AG08395 (cell line): ENCODE measurements at places on chromosomes 11 and 22.

DNA sequence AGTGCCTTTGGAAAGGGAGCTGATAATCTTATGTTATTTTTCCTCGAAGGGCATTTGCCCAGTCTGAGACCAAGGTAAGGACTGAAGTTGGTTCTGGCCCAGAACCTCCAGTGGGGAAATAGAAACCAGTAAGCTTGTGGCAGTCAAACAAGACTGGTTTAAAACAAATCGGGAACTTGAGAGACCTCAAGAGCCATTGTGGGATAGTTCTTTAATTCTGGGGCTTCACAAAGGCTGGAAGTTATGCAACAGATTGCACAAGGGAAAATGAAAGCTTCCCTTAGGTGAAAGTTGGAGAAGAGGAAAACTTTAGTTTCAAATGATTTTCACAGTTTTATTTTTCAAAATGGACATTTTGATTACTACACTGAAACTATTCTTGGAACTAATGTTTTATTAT is 33.5 kb upstream of the RAB38 start:
- DNase-seq = no peak

DNA sequence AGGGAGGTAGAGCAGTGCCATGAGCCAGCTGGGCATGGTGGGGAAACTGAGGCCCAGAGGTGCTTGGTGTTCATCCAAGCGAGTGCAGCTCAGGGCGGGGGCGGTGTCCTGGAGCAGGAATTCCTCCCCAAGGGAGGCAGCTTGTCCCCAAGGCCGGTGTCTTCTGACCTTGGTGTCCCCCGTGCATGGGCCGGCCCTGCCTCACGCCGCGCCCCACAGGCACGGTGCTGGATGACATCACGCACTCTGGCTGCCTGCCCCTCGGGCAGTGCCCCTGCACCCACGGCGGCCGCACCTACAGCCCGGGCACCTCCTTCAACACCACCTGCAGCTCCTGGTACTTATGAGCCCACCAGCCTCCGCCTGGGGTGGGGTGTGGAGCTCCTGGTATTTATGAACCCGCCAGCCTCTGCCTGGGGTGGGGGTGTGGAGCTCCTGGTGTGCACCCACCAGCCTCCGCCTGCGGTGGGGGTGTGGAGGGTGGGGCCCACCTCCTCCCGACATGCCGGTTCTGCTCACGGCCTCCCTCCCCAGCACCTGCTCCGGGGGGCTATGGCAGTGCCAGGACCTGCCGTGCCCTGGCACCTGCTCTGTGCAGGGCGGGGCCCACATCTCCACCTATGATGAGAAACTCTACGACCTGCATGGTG is 6.7 kb downstream of the MUC5B start:
- no peak for DNase-seq

- no peak for DNase-seq
These were observed 29.6 kb downstream of the PRDM10 start for GRCh38 chr11:129973068-129973467.

- DNase-seq = no peak
These were observed 117.5 kb downstream of the WNT7B start for GRCh38 chr22:45859231-45860161.

DNA sequence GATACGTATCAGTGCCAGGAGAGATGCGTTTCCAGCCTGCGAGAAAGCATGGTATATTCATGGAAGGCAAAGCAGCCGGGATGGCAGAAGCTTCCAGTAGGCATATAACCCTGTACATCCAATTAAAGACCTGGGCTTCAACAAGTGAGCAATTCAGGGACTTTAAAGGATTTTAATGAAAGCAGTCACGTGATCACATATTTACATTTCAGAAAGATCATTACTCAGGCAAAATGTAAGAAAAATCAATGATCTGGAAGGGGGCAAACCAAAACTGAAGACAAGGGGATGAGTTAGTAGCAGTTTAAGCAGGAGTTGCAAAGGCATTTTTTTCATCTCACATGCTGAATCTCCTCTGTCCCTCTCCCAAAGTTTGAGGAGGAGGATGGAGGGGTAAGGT is 7.8 kb downstream of the CDON start:
- no peak for DNase-seq

DNA sequence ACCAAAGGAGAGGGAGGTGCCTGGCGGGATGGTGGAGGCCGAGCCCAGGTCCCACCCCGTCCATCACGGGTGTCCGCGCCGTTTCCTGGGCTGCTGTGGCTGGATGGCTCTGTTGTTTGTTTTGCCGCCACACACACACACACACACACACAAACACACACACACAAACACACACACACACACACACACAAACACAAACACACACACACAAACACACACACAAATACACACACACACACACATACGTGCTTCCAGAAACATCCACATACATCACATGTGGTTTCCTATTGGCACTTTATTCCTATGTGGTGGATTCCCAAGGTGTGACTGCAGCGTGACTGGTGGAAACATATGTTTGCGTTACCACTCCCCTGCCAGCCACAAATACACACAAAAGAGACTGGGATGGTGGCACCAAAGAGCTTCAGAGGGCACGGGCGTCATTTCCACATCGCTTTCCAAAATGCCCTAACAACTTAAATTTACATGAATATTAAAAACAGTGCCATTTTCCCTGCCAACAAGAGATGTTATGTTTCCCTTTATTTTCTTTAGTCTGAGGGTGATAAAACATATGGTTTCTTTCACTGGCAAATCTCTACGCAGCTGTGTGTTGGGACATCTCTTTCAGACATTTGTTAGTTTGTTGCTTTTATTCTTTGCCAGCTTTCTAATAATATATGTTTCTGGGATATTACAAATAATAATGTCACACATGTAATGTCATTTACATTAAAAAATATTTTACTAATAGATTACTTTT is 356.8 kb downstream of the BRD1 start:
- no peak for DNase-seq

DNA sequence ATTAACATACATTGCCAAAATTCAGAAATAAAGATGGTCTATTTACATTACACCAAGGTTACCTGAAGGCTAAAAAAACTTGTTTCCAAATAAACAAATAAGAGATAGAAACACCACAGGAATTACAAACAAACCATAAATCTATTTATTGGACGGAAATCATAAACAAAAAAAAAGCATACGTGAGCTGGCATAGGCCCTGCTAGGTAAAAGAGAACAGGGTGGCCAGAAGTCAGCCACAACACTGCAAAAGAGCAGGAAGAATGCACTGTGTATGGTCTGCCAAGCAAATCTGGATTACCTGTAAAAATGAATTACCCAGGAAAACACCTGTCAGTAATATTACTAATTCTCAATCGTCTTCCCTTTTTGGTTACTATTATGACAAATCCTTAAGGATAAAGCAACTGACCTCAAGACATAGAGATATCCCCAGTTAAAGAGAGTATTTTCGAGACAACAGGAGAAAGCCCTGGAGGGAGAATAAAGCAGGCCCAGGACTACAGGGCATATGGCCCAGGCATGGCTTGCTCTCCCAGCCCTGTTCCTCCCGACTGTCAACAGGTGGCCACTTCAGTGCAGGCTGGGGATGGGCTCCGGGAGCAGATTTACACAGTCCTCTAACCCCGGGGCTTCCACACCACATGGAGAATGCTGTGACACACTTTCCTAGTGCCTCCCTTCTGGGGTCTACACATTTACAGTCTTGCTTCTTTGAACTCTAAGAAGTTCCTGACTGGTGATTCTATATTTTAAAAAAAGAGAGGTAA is 18.0 kb downstream of the PPP2R1B start:
- DNase-seq = no peak

GRCh38 chr22:23684026-23684425 is 6.8 kb upstream of the RGL4 start:
- no peak for DNase-seq

DNA sequence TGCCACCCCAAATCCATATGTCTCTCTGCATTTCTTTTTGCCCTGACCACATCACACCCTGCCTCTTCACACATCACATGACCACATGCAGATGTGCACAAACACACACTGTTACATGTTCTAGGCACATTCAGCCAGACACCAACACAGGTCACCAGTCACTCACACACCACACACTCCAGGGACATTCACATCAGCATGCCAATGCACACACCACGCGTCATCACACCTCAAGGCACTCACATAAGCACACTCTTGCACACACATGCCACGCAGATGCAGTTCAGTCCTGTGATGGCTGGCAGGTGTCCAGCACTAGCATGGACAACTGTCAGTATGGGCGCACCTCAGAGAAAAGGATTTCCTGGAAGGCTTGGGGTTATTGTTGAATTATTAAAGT is 77.0 kb upstream of the MYOD1 start:
- peak; percentile 0 for DNase-seq

GRCh38 chr11:64237484-64237951 is 3.1 kb downstream of the VEGFB start:
- no peak for DNase-seq

GRCh38 chr11:66334605-66335442 is 1.4 kb downstream of the RIN1 start:
- DNase-seq = no peak

DNA sequence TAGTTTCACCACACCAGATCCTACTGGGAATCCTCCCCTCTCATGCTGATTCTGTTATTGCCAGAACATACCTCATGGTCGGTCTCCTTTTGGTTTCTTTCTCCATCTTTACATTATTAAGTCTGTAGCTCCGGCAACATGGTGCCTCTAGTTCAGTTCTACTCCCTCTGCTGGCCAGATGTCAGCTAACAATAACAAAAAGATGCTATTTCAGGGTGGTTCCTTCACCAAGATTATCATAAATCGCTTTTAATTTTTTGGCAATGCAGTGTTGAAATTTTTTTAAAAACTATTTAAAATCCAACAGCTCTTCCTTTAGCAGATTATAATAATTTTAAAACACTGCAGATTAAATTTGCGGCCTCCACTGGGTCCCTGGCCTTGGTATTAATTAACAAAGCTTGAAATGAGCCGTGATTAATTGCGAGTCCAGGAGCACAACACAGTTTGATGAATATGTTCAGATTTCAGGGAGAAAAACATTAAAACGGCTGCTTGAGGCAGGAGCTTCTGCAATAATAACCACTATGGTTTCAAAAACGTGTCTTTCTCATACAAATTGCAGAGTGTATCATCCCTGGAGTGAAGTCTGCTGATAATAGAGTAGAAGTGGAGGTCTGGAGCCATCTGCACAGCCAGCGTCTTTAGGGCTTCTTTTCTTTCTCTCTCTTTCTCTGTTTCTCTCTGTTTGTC is 492.9 kb upstream of the KIRREL3 start:
- no peak for DNase-seq

GRCh38 chr22:43241138-43241597 is 54.2 kb upstream of the TTLL12 start:
- no peak for DNase-seq

DNA sequence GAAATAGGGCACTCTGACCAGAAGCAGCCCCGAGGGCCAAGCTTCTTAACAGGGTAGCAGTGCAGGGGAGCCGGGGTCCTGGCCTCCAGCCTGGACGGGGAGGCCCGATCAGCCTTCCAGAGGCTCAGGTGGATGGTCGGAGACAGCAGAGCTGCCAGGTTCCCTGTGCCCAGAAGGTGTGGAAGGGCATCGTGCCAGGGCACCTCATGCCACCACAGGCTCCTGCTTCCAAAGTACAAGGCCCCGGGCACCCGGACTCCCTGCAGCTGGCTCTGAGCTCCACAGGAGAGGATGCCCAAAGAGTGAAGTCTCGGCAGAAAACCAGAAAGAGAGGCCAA is 14.3 kb downstream of the EHD1 start:
- no peak for DNase-seq

DNA sequence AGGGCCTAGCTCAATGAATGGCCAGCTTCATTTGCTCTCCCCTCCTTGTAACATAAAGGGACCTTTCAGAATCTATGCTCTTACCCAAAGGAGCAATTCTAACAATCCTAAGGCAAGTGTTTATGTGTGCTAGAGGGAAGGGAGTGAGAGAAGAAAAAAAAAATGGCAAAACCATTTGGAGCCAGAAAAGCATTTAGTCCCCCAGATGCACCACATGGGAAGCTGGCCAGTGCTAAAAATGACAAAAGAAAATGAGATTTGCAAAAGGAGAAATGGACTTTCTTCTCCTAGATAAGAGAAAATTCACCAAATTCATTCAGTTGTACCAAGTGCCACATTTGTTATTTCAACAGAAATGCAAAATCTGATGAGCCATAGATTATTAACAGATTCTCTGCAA is 52.8 kb downstream of the SERGEF start:
- DNase-seq = no peak

GRCh38 chr22:24148266-24149197 is 32.8 kb upstream of the SUSD2 start:
- DNase-seq = no peak

GRCh38 chr11:2179516-2179915 is 7.9 kb upstream of the TH start:
- DNase-seq = no peak

DNA sequence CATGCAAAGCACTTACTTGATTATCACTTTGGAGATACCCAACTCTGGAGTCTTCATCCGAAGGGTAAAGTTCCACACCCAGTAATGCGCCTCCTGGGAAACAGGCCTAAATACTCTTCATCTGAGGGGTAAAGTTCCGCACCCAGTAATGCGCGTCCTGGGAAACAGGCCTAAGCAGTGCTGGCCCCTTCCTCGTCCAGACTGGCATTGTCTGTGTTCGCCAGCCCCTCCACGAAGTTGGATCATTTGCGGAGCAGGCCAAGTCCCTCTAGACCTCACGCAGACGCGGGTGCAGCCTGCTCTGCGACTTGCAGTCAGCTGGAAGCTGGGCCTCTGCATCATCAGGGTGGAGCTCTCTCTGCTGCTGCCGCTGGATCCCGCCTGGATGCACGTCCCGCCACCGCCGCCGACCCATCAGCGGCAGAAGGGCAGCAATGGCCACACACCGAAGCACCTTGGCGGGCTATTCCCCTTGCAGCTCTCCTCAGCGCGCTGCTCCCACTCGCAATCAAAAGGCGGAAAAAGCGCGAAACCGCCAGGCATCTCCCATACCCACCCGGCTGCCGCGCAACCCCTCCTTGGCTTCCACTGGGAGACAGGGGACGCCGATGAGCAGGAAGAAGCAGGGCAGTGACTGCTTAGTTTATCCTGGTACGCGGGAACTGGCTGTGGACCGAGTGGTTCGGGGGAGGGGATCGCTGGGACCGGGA is 34.1 kb upstream of the GLYATL1 start:
- peak; percentile 41 for DNase-seq

- peak; percentile 1 for DNase-seq
These were observed 47.9 kb downstream of the KCNQ1OT1 start for GRCh38 chr11:2651826-2652271.

GRCh38 chr22:49867303-49868265 is 13.9 kb downstream of the ZBED4 start:
- no peak for DNase-seq

- no peak for DNase-seq
These were observed 98.7 kb downstream of the NAV2 start for GRCh38 chr11:19811380-19811779.

DNA sequence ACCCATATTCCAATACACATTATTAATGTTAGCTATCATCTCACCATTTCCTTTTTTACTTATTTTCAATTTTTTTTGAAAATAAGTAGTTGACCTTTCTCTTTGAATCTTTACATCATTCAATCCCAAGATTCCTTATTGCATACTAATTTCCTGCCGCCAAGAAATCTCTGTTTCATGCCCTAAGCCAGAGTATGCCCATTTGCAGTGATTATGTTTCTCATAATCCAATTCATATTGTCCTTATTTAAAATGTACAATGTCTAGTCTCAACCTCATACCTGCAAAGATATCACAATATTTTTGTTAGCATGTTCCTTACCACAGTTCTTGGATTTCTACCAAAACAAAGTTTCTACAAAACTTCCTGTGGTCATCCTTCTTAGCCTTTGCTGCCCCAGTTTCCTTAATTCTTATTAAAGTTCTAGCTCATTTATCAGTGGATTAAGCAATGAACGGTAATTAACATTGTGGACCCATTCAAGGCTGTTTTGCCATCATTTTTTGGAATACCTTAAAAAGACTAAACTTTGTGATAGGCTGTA is 75.3 kb downstream of the CD44 start:
- DNase-seq = no peak
